Activated CD8-positive, alpha-beta T cell treated with anti-CD3 and anti-CD28 coated beads, Interleukin-2, amount 10 ng/mL, durations not matched to agents 7 days and 5 days (primary cell): ENCODE measurements at places on chromosomes 11 and 22. TPM values are rescaled to one million over a fixed set of nuclear protein-coding genes. Genes with fewer than 3 reads are reported as not detected.

Gene KDM4D
- total RNA-seq, result 0.89 TPM

Gene PTPRJ
- total RNA-seq, result 62.9 TPM

Gene TPBGL
- not detected for total RNA-seq

Gene TRAF6
- total RNA-seq, result 9.1 TPM

Gene GDPD4
- total RNA-seq, result not detected

Gene PTPN5
- not detected for total RNA-seq

Gene FBLN1
- total RNA-seq, result not detected

Gene GRIA4
- total RNA-seq, result not detected

Gene OR2AG2
- total RNA-seq, result 0.08 TPM

Gene DDTL
- not detected for total RNA-seq
